SJSA1 (cell line): ENCODE measurements at places on chromosomes 1 and 21. TPM values are rescaled to one million over a fixed set of nuclear protein-coding genes. Genes with fewer than 3 reads are reported as not detected.

- no peak overlapping the region for H3K27ac ChIP-seq
- DNase-seq: peak; percentile 3
- H3K27me3 ChIP-seq: no peaks in the 10 kb centered on the region
- H3K4me3 ChIP-seq: no peak overlapping the region
Observed at GRCh38 chr1:114428083-114428754, 82.8 kb downstream of the TRIM33 start.

GRCh38 chr1:201653883-201654282 lies 115.0 kb downstream of the NAV1 start:
- H3K36me3 ChIP-seq: peaks cover 12% of the 10 kb centered on the region
- DNase-seq: no peak
- no peak overlapping the region for H3K4me3 ChIP-seq
- H3K27ac ChIP-seq: no peak overlapping the region

- H3K27me3 ChIP-seq: no peaks in the 10 kb centered on the region
- H3K27ac ChIP-seq: no peak overlapping the region
- no peak for DNase-seq
- no peak overlapping the region for H3K4me3 ChIP-seq
- no peaks in the 10 kb centered on the region for H3K36me3 ChIP-seq
Observed at GRCh38 chr1:184340984-184341383, 45.8 kb upstream of the C1orf21 start.

- H3K4me1 ChIP-seq: no peaks in the 10 kb centered on the region
- H3K27me3 ChIP-seq: no peaks in the 10 kb centered on the region
- peaks cover 8% of the 10 kb centered on the region for H3K36me3 ChIP-seq
Observed at GRCh38 chr1:235307158-235308124, 20.5 kb downstream of the ARID4B start.

- H3K27ac ChIP-seq: no peak overlapping the region
- no peak overlapping the region for H3K4me3 ChIP-seq
- H3K27me3 ChIP-seq: no peaks in the 10 kb centered on the region
- H3K4me1 ChIP-seq: no peaks in the 10 kb centered on the region
Observed at GRCh38 chr1:182332261-182333060, 59.1 kb downstream of the GLUL start.

- no peaks in the 10 kb centered on the region for H3K27me3 ChIP-seq
- H3K4me3 ChIP-seq: no peak overlapping the region
- DNase-seq: no peak
- H3K4me1 ChIP-seq: peaks cover 44% of the 10 kb centered on the region
- H3K36me3 ChIP-seq: peaks cover 76% of the 10 kb centered on the region
Observed at GRCh38 chr1:223770621-223771315, 58.4 kb downstream of the CAPN2 start.

DNA sequence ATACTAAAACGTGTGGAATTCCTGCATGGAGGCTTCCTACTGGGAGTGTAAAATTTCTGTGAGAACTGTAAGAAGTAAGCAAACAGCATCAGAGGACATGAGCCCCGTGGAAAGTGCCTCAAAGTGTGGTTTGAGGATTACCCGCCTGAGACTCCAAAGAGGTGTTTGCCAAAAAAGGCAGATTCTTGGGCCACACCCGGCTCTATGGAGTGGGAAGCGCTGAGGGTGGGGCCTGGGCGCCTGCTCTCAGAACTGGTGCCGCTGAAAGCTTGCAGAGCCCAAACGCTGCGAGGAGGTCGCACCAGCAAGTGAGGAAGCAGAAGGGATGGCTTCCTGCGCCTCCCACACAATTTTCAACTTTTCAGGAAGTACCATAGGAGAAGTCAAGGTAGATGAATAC lies 43.0 kb upstream of the PSEN2 start:
- no peak for DNase-seq
- peak overlapping the region; percentile 64 for H3K27ac ChIP-seq
- H3K4me3 ChIP-seq: no peak overlapping the region
- peaks cover 7% of the 10 kb centered on the region for H3K4me1 ChIP-seq
- H3K36me3 ChIP-seq: no peaks in the 10 kb centered on the region

DNA sequence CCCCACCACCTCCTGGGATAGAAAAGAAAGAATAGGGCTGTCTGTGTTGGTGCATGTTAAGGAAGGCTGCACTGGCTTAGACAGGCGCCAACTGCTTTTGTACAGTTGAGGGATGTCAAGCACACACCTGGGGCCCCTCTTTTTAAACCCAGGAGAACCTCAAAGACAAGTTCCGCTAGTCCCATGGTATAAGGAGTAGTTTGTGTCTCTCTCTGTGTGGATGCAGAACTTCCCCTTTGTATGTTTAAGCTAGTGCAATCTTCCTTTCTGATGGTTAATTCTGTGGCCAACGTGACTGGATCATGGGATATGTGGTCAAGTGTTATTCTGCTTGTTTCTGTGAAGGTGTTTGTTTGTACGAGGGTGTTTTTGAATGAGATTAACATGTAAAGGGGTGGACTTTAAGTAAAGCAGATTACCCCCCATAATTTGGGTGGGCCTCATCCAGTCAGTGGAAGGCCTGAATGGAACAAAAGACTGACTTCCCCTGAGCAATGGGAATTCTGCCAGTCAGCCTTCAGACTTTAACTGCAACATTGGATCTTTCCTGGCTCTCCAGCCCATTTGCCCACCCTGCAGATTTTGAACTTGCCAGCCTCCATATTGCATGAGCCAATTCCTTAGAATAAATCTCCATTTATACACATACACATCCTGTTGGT lies 9.5 kb upstream of the DUSP10 start:
- DNase-seq: no peak
- no peak overlapping the region for H3K4me3 ChIP-seq
- no peaks in the 10 kb centered on the region for H3K36me3 ChIP-seq
- no peaks in the 10 kb centered on the region for H3K27me3 ChIP-seq
- peaks cover 9% of the 10 kb centered on the region for H3K4me1 ChIP-seq

DNA sequence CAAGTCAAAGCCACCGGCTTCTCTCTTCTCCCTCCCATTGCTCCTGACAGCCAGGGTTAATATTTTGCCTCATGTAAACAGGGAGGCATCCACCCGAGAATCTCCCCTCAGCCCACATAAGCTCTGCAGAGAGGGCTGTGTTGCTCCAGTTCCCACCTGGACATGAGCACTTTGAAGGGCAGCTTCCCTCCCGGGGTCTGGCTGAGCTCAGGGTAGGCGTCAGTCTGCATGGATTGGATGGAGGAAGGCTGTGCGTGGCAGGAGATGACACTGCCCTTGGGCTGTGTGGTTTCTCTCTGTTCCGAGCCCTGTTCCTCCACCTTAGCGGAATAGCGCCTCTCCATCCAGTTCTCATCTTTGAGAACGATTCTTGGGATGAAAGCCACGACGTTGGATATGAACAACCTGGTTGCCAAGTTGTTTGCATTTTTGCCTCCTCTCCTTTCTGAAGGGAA lies 53.7 kb upstream of the ETS2 start:
- DNase-seq: no peak
- no peak overlapping the region for H3K4me3 ChIP-seq
- no peak overlapping the region for H3K27ac ChIP-seq

DNA sequence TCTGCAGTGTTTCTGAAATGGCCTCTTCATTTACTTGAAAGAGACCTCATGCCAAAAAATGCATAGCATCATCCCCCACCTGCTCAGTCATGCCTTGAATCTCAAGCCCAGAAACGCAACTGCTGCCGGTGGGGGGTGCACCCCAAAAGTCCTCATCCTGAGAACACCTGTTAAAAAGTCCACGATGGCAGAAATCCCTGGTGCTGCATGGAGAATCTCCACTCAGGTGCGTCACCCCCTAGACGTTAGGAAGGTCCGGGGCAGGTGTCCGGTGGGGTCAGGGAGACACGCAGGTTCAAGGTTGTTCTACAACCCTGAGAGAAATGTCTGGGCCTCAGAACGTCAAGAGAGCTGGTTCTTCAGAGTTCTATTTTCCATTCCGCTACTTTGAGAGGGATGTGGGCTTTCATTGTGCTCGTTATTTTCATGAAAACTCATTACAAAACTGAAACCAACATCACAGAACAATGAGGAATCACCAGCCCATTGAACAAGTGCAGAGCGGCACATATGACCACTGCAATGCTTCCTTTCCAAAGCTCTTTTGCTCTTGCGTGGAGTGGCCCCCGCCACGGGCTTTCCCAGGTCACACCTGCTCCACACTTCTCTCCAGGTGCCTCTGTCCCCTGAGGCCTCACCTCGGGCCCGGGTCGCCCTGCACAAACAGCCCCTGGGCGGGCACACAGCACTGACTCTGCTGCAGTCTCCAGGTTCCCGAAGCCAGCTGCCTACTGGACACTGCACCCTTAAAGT lies 201.9 kb downstream of the TOMM20 start:
- no peaks in the 10 kb centered on the region for H3K36me3 ChIP-seq
- peak overlapping the region; percentile 50 for H3K27ac ChIP-seq
- no peak overlapping the region for H3K4me3 ChIP-seq
- peak; percentile 38 for DNase-seq
- H3K4me1 ChIP-seq: peaks cover 21% of the 10 kb centered on the region

DNA sequence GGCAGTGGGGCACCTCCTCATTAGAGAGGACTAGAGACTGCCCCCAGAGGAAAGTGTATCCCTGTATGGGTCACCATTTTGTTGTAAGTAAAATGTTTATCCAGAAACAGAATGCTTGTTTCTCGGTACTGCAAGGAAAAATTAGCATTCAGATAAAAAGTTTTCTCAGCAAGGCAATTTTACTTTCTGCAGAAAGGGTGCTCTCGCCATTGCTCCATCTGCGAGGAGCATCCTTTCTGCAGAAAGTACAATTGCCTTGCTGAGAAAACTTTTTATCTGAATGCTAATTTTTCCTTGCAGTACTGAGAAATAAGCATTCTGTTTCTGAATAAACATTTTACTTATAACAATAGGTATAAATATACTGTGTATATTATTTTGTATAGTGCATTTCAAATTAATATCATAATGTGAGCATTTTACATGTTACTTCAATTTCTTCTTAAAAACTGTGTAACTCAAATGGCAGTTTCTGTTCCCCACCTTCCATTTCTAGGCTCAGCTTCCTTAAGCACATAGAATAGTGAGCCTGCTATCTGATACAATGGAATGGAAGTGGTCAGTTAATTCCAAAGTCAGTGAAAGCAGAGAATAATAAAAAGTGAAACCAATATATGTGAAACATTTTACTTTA lies 76.5 kb upstream of the DESI2 start:
- H3K36me3 ChIP-seq: no peaks in the 10 kb centered on the region
- no peaks in the 10 kb centered on the region for H3K4me1 ChIP-seq
- H3K27me3 ChIP-seq: no peaks in the 10 kb centered on the region
- DNase-seq: no peak
- no peak overlapping the region for H3K4me3 ChIP-seq

DNA sequence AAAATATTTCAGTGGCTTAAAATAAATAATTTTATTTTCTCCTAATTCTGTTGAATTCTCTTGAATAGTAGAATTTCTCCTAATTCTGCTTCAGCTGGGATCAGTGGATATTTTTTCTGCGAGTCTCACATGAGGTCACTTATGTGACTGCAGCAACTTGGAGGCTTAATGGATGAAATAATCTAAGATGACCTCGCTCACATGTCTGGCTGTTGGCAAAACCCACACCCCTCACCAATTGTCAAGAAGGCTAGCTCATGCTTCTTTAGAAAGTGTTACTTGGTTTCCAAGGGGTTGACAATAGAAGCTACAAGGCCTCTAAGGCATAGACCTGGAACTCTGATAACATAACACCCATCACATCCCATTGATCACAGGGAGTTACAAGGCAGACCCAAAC lies 156.9 kb upstream of the DPYD start:
- H3K27ac ChIP-seq: no peak overlapping the region
- H3K27me3 ChIP-seq: no peaks in the 10 kb centered on the region
- no peak for DNase-seq
- H3K36me3 ChIP-seq: no peaks in the 10 kb centered on the region
- H3K4me3 ChIP-seq: no peak overlapping the region
- no peaks in the 10 kb centered on the region for H3K4me1 ChIP-seq

- 0 out of 2 replicates have a peak, but pooled peaks cover 5% of the 10 kb centered on the region for H3K4me1 ChIP-seq
- H3K27ac ChIP-seq: no peak overlapping the region
- no peak for DNase-seq
- peaks cover 81% of the 10 kb centered on the region for H3K36me3 ChIP-seq
- no peaks in the 10 kb centered on the region for H3K27me3 ChIP-seq
Observed at GRCh38 chr21:32334980-32335531, 36.4 kb downstream of the MRAP start.

DNA sequence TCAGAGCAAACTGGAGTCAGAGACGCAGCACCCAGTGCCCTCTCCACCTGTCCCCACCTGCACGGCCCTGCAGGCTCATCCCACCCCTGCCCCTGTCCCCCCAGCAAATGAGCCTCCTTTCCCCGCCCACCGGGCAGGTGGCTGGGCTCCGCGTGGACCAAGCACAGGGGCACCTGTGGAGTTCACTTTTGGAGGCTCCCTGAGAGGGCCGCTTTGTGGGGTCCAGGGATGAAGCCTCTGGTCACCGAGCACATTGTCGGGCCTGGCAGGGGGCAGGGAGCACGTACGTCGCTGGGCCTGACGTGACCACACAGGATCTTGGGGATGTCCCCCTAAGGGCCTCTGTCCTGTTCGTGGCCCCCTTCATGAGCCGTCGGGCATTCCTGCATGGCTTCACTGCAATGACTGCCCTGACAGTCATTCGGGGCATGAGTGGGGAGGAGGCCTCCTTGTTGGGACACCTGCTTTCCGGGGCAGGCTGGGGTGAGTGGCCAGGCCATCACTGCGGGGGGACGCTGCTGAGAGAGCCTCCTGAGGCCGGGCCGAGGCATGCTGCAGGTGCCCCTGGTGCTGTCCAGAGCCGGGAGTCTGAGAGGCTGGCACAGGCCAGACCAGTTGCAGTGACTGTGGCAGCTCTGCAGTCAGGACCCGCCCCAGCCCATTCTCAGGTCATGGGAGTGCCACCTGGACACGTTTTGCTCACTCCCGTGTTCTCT lies 19.7 kb downstream of the SLX9 start:
- H3K36me3 ChIP-seq: peaks cover 64% of the 10 kb centered on the region
- no peak overlapping the region for H3K4me3 ChIP-seq
- no peaks in the 10 kb centered on the region for H3K27me3 ChIP-seq
- no peak overlapping the region for H3K27ac ChIP-seq
- peaks cover 27% of the 10 kb centered on the region for H3K4me1 ChIP-seq

DNA sequence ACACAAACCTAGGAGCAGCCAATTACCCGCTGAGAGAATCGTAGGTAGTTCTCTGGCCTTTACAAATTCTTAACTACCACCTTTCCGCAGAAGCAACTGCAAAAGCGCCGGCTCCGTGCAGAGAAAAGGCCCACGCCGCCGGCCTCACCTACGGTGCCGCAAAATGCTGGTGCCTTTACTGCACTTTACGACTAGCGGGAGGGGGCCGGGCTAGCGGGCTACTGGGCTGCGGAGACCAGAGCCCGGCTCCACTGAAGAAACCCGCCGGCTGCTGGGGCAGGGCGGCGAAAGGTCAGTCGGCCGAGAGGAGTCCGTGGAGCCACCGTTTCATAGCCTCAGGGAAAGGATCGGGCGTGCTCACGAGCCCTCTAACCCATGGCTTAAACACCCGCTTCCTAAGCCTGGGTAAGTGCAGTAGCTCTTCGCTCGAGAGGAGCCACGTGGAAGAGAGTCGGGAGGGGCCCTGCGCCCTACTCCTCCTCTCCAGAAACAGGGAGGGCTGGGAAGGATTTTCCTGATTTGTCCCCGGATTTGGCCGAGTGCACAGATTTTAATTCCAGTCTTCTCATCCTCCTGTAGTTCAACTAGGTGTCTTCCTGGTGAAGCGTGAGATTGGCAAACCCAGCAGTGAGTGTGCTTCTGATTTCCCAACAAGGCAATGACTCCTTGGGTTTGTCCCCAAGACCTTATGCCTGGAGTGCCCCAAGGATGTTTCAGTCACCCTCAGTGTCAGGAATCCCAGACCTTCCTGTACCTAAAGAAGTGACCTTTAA lies at the start of gene DPH5:
TSS of gene DPH5 (minus strand) at position 128 of the 773 bp plus-strand sequence. CDS start 341 bp downstream, outside the sequence.
- peaks cover 9% of the 10 kb centered on the region for H3K4me1 ChIP-seq
- peak within 1 kb of the TSS; percentile 57 for H3K4me3 ChIP-seq
- DNase-seq: peak; percentile 92
- no peaks in the 10 kb centered on the region for H3K27me3 ChIP-seq

ARHGEF10L gene
- total RNA-seq: 12.8 and 13.6 TPM in 2 replicates

TNFRSF14 gene
- total RNA-seq: 8.1 and 22.2 TPM in 2 replicates

C2CD4D gene
- not detected in 2 replicates for total RNA-seq

OR2G6 gene
- total RNA-seq: not detected in 2 replicates

GRIK3 gene
- not detected in 2 replicates for total RNA-seq
